ENCODE measurements at places on chromosomes 7 and 10. TPM values are rescaled to one million over a fixed set of nuclear protein-coding genes. Genes with fewer than 3 reads are reported as not detected.

DNA sequence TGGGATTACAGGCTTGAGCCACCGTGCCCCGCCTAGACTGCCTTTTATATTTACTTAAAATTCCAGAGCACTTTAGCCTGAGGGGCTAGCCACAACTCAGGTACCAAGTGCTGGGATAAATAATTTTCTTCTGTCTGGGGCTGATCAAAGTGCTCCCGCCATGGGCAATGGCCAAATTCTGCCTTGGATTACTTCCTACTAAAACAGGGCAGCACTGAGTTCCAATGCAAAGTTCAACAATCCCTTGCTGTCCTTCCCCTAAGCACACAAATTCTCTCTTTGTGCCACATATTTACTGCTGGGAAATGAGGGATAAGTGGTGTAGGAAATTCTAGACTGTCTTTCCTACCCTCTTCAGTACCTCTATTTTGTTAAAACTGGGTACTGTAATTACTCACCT is 34.4 kb upstream of the ZNF92 start:
- DNase-seq, result no peak

- no peak for DNase-seq
These were observed 148.7 kb downstream of the WDR11 start for GRCh38 chr10:120999868-121000267.

STEAP1 gene
- total RNA-seq, result 16.7 TPM

ANKRD1 gene
- total RNA-seq, result 105 TPM

GPR85 gene
- total RNA-seq, result 3.8 TPM

Measured in hepatocyte (in vitro differentiated cells).